ENCODE measurements at places on chromosomes 16 and 17.
A peak's percentile ranks its signal among the peaks of the same experiment; 100 is the strongest.

DNA sequence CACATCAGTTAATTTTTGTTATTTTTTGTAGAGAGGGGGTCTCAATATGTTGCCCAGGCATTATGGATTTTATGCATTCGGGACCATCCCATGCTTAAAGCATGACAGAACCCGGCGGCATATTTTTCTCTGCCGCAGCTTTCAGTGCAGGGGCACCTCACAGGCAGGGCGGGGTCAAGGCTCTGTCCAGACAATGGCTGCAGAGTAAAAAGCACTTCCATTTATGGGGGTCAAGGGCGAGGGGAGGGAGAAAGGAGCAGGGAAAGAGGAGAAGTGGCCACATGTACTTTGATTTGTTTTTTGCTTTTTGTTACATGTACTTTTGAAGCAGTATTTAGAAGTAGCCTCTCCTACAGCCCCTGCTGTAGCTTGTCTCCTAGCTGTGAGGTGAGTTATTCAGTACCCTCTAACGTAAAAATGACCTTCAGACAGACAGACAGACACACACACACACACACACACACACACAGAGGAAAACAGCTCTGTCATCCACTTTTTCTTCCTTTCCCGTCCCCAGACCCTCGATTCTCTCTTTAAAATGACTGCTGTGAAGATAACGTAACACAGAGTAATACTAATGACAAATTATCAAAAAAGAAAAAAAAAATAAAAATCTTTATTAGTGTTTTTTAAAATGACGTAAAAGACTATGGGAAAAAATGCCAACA, 856 bp upstream of the SCPEP1 start:
- H3K4me3 ChIP-seq, result peak overlapping the region; percentile 67
- H3K4me1 ChIP-seq, result peaks cover 20% of the 10 kb centered on the region
- H3K36me3 ChIP-seq, result no peaks in the 10 kb centered on the region
- no peak overlapping the region for H3K27ac ChIP-seq

GRCh38 chr17:66275651-66276050, 26.8 kb upstream of the PRKCA start:
- no peak overlapping the region for H3K4me3 ChIP-seq
- no peak overlapping the region for H3K27ac ChIP-seq
- H3K36me3 ChIP-seq, result no peaks in the 10 kb centered on the region
- H3K27me3 ChIP-seq, result no peaks in the 10 kb centered on the region

- H3K27ac ChIP-seq, result peak overlapping the region; percentile 31
- DNase-seq, result no peak
- H3K27me3 ChIP-seq, result no peaks in the 10 kb centered on the region
Measured at GRCh38 chr17:29573558-29573869, 5.0 kb downstream of the TP53I13 start.

DNA sequence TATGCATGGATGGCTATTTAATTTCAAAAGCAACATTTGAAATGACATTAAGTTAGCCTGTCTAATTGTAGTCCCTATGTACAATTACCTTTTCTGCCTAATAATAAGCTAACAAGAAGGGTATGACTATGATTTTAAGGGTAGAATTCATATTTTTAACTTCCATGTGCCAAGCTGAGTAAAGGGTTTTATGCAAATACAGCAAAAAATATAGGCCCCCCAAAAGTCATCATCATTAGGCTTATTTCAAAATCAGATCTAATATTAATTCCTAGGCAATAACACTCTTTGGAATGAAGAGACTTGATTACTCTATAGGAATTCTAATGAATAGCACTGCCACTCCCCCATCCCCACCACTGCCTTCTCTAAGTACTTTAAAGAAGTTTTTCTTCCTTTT, 155.9 kb upstream of the DYNLRB2 start:
- H3K36me3 ChIP-seq, result no peaks in the 10 kb centered on the region
- no peaks in the 10 kb centered on the region for H3K4me1 ChIP-seq
- H3K27ac ChIP-seq, result no peak overlapping the region
- peaks cover 6% of the 10 kb centered on the region for H3K27me3 ChIP-seq

GRCh38 chr17:20073055-20073979, 64.2 kb downstream of the SPECC1 start:
- H3K36me3 ChIP-seq, result no peaks in the 10 kb centered on the region
- DNase-seq, result peak; percentile 51
- H3K4me3 ChIP-seq, result peak overlapping the region; percentile 56
- peaks cover 42% of the 10 kb centered on the region for H3K4me1 ChIP-seq
- peaks cover 2% of the 10 kb centered on the region for H3K27me3 ChIP-seq

GRCh38 chr17:57370037-57370581, 113.8 kb downstream of the MSI2 start:
- H3K4me1 ChIP-seq, result peaks cover 35% of the 10 kb centered on the region
- no peak for DNase-seq
- H3K4me3 ChIP-seq, result no peak overlapping the region
- no peaks in the 10 kb centered on the region for H3K27me3 ChIP-seq
- peaks cover 14% of the 10 kb centered on the region for H3K36me3 ChIP-seq

DNA sequence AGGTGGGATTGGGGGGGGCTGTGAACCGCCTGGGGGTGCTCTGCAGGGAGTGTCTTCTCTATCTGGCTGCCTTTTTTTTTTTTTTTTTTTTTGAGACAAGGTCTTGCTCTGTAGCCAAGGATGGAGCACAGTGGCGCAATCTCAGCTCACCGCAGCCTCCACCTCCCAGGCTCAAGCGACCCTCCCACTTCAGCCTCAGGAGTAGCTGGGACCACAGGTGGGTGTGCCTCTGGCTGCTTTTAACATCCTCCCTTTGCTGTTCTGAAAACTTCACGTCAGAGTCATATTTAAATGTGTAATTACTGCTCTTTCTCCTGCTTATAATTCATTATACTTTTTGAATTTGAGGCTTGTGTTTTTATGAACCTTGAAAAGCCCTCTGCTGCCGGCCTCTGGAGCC, 78.4 kb downstream of the ZNF778 start:
- no peak overlapping the region for H3K4me3 ChIP-seq
- H3K27ac ChIP-seq, result peak overlapping the region; percentile 72
- H3K4me1 ChIP-seq, result peaks cover 33% of the 10 kb centered on the region

- no peak overlapping the region for H3K4me3 ChIP-seq
- H3K4me1 ChIP-seq, result peaks cover 40% of the 10 kb centered on the region
Measured at GRCh38 chr17:68087851-68088250, 52.3 kb downstream of the KPNA2 start.

DNA sequence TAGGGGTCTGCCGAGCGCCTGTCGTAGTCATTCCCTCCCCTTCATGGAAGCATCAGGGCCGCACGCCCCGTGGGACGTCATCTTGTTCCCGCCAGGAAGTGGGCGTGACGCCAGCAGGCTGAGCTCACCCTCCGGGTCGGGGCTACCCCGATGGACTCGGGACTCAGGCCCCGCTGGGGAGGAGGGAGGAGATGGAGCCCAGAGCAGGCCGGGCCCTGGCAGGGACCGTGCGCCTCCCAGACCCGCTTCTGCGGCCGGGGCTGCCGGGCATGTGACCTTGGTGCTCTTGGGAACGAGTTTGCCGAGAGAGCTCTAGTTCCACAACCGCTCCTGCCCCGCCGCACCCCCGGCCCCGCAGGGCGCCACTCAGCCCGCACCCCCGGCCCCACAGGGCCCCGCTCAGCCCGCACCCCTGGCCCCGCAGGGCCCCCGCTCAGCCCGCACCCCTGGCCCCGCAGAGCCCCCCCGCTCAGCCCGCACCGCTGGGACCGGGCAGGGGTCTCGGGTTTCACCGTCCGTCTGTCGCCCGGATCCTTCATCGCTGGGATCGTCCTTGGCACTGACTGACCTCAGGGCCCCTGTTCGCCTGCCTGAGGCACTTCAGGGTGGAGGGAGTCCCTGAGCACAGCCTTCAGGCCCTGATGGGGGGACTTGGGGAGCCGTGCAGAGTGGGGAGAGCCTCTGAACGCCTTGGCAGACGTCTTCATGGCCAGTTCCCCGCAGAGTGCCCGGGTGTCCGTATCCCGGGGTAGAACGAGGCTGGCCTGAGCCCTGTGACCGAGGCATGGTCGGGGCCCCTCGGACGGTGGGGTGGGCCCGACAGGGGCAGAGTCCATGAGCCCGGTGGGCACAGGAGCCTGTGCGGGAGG, 5.8 kb downstream of the CACNA1H start:
- no peak for DNase-seq
- H3K4me1 ChIP-seq, result no peaks in the 10 kb centered on the region
- H3K27ac ChIP-seq, result no peak overlapping the region
- H3K27me3 ChIP-seq, result peaks cover 8% of the 10 kb centered on the region

- H3K4me1 ChIP-seq, result peaks cover 75% of the 10 kb centered on the region
- peak overlapping the region; percentile 99 for H3K4me3 ChIP-seq
- peak overlapping the region; percentile 98 for H3K27ac ChIP-seq
- peaks cover 38% of the 10 kb centered on the region for H3K36me3 ChIP-seq
Measured at GRCh38 chr17:58329035-58329809, 627 bp upstream of the TSPOAP1 start.
